ENCODE measurements at places on chromosomes 7 and 10.
A peak's percentile ranks its signal among the peaks of the same experiment; 100 is the strongest.

- DNase-seq = no peak
Measured at GRCh38 chr10:110181911-110182310, 25.5 kb upstream of the MXI1 start.

GRCh38 chr7:80464211-80464610, 47.7 kb downstream of the GNAT3 start:
- no peak for DNase-seq

DNA sequence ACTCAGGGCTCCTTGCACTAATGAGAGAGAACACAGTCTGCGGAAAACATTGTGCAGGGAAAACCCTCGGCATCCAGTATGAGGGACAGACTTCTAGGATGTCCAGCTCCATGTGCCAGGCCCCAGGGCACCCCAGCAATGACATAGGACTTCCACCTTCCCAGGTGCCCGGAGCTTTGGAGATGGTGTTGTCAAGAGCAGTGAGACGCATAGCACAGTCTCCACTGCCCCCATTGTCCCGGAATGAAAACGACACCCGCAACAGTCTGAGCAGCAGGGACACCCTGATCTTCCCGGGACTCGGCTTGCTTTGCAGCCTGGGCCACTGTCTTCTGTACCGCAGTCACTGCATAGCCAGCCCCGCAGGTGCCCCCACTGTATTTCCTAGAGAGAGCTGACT, 339.2 kb upstream of the ADARB2 start:
- DNase-seq = no peak

DNA sequence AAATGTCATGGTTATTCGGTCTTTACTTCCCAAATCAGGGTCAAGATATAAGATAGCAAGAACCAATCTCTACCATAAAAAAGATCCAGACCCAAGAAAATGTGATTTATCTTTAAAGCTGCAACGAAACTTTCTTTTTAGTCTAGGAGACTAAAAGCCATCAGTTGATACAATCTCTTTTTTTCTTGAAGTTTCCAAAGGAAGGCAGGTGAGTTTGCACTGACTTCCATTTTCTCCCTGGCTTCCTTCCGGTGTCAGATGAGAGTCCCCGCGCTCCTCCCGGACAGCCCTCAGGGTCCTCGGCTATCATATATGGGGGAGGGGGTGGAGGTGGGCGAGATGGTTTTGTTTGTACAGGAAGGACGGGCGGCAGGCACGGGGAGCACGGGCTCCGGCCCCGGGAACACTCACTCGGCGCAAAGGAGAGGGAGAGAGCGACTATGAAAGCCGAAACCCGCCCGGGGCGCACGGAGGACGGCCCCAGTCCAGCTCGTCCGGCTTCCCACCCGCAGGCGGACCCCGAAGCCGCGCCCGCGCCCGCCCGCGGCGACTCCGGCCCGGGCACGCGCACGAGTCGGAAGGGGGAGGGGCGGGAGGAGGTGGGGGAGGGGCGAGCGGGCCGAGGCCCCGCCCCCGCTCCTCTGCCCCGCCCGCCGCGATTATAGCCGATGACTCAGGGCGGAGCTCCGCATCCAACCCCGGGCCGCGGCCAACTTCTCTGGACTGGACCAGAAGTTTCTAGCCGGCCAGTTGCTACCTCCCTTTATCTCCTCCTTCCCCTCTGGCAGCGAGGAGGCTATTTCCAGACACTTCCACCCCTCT, at the start of gene BAG3:
Gene BAG3, plus strand, starts transcription at position 689 of the 822 bp plus-strand sequence. CDS start 296 bp downstream, outside the sequence.
- peak; percentile 66 for DNase-seq

GRCh38 chr7:82019551-82020475, 250.0 kb upstream of the HGF start:
- DNase-seq = no peak

GRCh38 chr10:127532193-127532592, 16.9 kb upstream of the NPS start:
- DNase-seq = no peak

DNA sequence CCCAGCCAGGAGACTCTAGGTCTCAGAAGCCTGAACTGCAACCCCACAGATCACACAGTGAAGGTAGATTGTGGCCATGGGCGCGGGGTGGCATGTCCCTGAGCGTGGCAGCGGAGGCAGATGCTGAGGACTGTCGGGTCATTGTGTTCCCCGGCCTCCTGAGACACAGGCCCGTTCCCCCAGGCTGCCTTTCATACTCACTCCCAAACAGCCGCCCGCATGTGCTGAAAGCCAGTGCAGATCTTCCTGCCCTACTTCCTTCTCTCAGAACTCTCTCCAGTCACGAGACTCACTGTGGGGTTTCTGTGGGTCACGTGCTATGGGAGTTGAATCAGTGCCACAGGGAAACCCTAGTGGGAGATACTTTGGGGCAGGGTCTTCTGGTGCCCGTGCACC, 48.0 kb downstream of the ZNF467 start:
- DNase-seq = no peak

DNA sequence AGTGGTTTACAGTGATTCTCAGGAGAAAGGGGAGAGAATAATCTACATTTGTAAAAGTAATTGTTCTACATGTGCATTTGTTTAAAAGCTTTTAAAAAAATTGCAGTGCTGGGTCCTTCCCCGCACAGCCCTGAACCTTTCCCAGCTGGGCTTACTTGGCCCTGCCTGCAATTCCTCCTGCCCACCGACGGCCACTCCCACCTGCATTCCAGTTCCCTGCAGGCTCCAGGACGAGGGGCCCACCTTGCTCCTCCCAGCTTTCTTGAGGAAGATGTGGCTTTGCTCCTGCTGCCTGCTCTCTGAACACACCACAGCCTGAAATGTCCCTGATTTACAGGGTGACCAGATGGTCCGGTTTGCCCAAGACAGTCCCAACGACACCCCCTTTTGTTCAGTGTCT, 222.7 kb downstream of the PRPF18 start:
- no peak for DNase-seq

- DNase-seq = no peak
Measured at GRCh38 chr7:14858866-14859265, 43.7 kb downstream of the DGKB start.

- DNase-seq = no peak
Measured at GRCh38 chr7:75696263-75697037, 42.3 kb downstream of the HIP1 start.

DNA sequence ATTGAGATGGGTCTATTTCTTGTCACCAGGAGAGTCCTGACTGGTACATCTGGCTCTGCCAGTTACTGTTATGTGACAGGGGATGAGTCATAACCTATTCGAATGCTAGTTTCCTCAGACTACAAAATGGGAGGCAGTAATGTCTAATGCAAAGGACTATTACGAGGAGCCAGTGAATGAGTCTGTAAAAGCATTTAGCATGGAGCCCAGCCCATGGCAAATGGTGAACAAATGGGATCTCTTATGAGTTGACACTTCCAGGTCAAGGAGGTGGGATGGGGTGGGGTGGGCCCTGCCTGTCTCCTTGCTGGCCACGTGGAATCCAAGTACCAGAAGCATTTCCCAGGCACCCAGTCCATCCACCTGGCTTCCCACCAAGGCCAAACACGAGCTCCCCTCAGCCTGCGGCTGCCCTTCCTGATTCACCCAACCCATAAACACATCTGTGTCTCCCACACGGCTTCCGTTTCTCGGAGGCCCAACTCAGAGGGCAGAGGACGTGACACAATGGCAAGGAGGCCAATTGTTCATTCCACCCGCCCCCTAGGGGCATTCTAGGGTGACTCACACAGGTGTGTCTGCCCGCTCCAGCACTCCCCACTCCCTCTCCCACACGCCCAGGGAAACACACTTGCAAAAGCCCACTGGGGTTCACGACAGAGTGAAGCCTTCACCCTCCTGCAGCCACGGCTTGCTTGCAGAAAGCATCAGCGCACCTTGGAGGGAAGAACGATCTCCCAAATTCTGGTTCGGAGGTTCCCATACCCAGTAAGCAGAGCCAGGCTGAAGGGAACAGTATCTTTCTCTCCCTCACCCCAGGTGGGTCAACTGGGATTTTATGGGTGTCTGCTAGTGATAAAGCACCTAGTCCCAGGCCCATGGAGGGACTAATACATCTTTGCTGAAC, 109.8 kb downstream of the SH3PXD2A start:
- DNase-seq = no peak

DNA sequence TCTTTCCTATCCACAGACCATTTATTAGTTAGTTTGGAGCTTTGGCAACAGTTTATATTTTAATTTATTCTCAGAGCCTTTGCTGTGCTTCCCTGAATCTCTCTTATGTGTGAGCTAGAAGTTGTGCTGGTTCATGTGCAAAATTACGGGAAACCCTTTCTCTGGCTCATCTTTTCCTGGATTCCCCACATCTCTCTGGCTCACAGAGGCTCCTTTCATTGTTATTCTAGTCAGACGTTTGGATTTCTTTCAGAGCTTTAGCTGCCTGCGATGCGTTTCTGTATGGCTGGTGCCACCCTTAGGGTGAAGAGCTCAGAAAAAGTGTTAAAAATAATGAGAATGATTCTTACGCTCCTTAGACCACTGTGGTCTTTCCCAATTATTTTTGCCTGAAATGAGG, 53.3 kb downstream of the TPST1 start:
- DNase-seq = no peak

DNA sequence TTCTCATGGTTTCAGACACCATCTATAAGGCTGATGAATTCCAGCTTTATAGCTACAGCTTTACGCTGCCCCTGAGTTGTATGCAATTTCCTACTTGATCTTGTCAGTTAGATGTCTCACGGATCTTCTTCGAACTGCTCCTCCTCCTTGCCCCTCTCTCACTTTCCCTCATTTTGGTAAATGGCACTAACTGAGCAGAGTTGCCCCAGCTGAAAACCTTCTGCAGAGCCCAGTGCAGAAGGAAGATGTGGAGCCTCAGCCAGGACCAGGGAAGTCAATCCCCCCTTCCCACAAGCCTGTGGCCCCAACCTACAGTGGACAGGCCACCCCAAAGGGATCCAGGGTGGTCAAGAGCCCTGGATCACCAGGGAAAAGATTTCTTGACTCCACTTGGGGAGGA, 49.0 kb upstream of the SEPHS1 start:
- DNase-seq = no peak

- no peak for DNase-seq
Measured at GRCh38 chr10:96230527-96230926, 40.8 kb downstream of the BLNK start.

DNA sequence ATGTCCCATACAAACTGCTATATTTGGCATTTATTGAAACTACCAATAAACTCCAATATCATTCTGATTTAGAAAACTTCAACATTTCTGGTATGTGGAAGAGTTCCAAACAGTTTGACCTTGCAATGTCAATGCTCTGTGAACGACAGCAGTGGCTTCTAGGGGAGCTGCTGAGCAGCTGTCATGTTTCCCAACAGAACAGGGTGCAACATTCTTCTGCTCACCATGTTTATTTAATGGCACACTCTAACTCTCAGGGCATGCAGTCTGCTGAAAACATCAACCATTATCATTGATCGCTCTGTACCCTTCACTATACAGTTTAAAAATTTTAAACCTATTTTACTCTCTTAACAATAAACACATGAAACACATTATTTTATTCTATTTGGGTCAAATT, 25.9 kb downstream of the LMOD2 start:
- no peak for DNase-seq

DNA sequence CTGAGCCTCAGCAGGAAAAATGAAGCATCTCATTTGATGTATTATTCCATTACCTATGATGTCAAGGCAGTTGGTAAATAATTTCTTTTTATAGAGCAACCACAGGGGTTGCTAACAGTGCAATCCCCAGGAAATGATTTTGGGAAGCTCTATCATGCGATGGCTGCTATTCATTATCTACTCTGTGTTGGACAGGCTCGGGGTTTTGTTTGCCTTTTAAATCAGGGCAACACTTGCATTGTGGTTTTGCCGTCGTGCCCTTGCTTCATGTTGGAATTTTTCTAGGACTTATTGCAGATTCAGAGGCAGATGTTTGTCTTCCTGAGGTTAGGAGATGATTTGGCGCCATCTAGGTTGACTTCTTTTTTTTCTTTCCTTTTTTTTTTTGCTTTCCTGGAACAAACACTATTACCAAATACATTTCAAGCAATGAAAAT, 128.4 kb downstream of the BICC1 start:
- DNase-seq = no peak

- DNase-seq = no peak
Measured at GRCh38 chr7:130893441-130893894, 159.5 kb upstream of the KLF14 start.

GRCh38 chr7:28813243-28813962, 144.7 kb downstream of the TRIL start:
- no peak for DNase-seq

- DNase-seq = no peak
Measured at GRCh38 chr10:95373660-95374059, 82.9 kb upstream of the PDLIM1 start.

DNA sequence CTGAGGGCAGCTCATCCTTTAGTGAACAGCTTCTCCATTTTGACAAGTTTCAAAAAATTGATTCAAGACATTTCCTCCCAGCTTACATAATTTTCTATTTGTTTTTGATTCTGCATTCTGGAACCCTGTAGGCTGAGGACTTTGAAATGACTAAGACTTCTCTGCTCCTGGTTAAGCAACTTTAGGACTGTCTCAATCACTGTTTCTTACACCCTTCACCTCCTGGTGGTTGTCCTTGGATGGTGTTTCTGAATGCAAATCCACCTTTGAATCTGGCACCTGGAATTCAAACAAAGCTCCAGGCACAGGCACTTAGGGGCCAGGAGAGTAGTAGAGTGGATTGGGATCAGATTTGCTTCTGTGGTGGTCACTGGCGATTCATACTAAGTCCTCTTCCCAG, 595.5 kb downstream of the LRMDA start:
- no peak for DNase-seq

DNA sequence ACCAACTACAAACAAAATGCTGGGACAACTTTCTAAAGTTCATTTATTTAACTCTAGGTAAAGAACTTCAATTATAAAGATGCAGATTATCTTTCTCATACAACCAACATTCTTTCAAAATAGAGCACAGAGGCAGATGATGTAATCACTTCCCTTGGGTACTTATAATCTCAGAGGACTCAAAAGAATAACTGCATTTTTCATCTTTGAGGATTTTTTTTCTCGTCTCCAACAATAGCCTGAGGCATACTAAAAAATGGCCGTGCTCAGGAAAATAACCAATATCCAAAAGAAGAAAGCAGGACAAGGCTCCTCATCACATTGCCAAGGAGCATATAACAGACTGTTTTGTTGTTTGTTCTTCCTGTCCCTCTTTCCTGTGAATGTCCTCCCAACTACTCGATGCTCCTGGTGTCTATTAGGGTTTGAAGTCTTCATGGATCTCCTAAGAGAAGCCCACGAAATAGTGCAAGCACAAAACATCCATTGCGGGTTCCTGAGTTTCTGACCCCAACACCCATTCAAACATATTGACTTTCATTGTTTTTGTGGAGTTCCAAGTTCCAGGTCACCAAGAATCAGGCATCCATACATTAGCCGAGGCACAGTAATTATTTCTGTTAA, 182.9 kb downstream of the SORCS1 start:
- DNase-seq = no peak

DNA sequence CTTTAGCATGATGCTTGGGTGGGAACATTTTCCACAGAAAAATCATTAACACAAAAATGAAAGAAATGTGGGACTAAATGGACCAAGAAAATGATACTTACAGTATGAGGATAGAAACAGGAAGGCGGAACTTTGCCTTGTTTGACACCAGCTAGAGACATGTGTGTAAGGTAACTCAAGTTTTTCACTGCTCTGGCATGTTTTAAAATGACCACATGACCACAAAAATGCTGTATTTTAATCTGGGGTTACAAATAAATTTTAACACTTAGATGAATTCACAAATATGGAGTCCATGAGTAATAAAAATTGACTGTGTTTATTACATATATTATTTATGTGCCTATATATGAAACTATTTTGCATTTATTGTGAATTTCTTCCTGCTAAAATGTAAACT, 100.9 kb upstream of the PHYHIPL start:
- no peak for DNase-seq
